ENCODE measurements at places on chromosomes 4 and X.

DNA sequence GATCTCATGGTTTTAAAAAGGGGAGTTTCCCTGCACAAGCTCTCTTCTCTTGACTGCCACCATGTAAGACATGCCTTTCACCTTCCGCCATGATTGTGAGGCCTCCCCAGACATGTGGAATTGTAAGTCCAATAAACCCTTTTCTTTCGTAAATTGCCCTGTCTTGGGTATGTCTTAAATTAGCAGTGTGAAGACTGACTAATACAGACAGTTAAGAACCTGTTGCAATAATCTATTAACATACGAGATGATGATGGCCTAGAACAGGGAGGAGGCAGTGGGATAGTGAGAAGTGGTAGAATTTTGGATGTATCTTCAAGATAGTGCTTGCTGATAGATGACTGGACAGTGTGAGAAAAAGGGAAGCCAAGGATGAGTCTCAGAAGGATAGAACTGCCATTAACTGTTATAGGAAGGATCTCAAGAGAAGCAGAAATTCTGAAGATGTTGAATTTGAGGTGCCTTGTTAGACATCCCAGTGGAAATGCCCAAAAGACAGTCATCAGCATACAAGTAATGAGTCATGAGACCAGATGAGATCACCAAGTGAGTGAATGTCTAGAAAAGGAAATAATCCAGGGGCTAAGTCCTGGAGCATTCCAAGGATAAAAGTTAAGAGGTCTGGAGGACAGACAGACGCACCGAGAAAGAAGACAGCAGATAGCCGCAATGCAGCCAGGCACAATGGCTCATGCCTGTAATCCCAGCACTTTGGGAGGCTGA lies 38.8 kb upstream of the UGDH start:
- DNase-seq, result no peak

GRCh38 chr4:123673971-123674370 lies 277.4 kb downstream of the SPRY1 start:
- no peak for DNase-seq

DNA sequence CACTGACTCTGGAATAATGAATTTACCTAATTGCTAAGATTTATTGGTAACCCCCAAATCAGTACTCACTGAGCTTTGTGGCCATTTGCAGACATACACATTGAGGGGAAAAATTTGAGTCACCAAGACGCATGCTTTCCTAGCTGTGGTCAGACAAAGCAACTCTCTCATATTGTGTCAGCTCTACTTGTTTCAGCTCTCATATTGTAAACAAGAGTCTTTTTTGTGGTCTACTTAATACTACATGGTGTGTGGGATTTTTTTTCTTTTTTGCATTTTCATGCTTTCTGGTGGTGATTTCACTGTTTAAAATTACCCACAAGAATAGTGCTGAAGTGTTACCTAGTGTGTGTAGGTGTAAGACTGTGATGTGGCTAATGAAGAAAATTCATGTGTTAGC lies 428.2 kb upstream of the GALNT7 start:
- DNase-seq, result no peak

- DNase-seq, result no peak
These were observed 354.4 kb upstream of the CLNK start for GRCh38 chr4:11038926-11039325.

DNA sequence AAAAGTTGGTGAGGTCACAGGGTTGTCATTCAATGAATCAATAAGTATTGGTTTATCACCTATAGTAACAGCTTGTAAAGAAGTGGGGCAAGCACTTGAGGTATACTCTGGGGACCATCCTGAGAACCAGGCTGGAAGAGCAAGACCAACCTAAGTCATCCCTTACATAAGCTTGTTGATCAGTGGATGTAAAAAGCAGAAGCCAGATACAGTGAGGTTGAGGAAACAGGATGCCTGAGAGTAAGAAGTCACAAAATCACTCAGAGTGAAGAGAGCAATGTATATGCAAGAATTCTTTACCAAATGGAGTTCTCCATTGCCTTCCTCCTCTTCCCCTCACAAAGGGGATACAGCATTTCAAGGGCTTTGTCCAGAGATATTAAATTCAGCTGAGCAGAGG lies 76.3 kb upstream of the PACRGL start:
- DNase-seq, result no peak

DNA sequence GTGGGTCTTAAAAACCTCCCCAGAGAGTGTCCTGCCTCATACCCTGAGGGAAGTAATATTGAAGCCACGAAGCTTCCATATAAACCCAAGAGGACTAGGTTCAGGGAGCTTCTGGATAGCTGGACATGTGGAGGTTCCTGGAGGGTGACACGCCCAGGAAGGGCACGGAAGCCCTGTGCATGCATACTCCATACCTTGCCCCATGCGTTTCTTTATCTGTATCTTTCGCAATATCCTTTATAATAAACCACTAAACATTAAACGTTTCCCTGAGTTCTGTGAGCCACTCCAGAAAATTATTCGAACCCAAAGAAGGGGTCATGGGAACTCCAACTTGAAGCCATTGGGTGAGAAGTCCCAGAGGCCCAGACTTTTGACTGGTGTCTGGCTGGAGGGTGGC lies 45.7 kb upstream of the HPF1 start:
- no peak for DNase-seq

DNA sequence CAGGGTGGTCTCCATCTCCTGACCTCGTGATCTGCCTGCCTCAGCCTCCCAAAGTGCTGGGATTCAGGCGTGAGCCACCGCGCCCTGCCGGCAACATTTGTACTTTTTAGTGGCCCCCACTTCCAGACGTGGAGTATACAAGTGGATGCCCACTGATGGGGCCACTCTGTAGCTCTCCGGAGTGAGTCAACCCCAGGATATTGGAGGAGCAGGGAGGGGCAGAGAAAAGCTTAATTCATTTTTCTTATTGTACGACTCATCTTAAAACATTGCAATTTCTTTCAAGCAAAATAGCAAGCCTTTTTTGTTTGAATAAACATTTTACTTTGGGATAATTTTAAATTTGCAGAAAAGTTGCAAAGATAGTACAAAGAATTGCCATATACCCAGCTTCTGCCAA lies 34.6 kb downstream of the FAM9C start:
- no peak for DNase-seq

DNA sequence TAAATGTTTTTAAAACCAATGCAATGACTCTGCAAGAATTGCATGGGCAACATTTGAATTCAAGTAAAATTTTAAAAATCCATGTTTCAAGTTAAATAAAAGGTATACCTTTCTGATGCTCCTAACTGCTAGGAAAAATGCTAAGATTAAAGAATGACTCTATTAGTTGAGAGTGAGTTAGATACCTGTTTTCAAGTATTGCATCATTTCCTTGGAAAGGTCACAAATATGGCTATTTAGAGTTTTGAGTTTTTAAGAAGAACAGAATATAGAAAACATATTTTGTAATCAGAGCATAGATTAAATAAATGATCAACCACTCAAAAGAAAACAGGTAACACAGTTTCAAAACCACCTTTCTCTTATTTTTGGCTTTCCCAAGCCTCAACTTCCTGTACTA lies 18.3 kb upstream of the NPY2R start:
- no peak for DNase-seq

DNA sequence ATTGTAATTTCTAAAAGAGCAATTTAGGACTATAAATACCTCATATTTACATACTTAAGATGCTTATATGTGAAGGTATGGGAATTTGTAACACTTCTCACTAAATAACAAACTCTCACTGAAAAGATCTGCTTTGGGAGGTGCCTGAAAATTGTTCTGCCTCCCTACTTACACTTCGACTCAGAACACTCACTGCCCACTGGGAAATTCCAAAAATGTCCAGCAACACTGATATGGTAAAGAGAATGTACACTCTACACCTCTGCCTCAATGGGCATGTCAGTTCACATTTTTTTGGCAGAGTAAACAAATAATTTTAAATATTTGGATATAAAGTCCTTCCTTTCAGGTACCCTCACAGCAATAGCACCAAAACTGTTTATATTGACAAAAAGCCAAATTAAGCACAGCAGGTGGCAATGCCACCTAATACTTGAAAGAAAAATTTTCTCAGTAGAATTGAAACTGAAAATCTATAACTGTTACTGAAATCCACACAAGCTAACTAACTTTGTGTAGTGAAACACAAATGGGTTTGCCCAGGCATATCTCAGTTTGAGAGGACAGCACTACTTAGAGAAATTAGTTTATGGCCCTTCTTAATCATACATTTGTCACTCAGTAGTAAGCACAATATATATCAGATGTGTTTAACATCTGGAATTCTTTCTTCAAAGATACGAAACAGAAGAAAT lies 67.1 kb downstream of the PRDM5 start:
- DNase-seq, result no peak

DNA sequence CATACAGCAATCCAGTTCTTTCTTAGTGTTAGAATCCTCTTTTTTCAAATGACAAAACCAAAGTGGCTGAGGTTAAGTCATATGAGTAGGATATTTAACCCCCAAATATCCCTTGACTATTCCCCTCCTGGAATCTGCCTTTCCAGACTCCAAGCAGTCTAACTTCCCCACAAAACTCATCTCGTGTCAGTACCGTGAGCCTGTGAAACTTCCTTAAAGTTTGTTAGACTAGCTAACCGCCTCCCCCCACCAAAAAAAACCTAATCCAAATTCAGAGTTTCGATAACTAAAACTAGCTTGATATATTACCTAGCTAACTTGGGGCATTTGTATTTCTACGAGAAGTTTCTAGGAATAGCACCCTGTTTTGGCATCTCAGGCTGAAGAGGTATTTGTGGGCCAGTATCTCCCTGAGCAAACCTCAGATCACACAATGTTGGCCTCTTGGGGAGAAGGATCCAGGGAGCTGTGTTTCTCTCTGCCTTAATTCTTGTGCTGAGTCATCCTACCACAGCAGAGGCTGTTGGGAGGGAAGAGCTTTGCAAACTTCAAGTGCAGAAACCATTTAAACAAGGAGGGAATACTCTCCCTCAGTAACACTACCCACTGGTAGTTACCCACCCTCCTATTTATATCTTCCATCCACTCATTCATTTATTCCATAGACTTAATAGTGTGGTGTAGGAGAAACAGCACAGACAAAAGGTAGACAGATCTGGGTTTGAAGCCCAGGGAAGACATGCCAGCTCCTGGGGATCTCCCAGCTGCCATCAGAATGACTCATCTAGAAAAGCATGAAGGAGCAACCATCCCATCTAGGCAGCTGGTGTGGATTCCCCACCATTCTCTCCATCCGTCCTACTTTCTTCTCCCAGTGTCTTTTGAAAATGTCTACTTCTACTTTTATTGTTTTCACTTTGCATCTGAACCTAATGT lies 39.3 kb upstream of the TXK start:
- peak; percentile 80 for DNase-seq

GRCh38 chr4:10738826-10739489 lies 54.4 kb upstream of the CLNK start:
- DNase-seq, result no peak

- no peak for DNase-seq
These were observed 66.3 kb downstream of the N4BP2 start for GRCh38 chr4:40122941-40123340.

- DNase-seq, result no peak
These were observed 90.8 kb upstream of the PPP2R3B start for GRCh38 chrX:477441-478012.

DNA sequence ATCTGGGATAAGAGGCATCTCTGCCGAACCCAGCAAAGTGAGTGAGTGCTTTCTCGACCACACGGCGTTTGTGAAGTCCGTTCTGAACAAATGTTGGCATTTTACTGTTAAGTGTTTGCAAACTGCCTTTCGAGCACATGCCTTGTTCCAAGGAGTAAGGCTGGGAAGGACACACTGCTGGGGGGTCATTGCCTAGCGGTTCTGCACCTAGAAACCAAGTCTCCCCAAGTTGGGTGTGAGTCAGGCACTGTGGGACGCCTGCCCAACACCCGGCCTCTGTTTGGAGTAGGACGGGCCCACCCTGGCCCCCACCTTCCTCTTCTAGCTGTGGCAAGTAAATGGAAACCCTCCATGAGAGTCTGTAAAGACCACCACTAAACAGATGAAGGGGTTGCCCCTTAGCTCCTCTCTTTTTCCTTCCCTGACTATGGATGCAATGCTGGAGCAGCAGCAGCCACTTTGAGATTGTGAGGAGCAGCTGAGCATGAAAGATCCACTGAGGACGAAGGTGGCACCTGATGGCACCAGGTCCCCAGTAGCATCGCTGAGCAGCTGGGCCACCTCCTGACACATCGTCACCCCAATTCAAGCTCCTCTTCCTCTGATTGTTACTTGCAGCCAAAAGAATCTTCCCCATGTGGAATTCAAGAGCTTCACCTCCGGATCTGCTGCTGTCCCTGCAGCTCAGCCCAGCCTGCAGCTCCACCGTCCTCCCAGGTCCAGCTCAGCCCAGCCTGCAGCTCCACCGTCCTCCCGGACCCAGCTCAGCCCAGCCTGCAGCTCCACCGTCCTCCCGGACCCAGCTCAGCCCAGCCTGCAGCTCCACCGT lies 6.3 kb downstream of the CPLX1 start:
- no peak for DNase-seq

GRCh38 chr4:27702730-27703431 lies 842.2 kb downstream of the STIM2 start:
- no peak for DNase-seq

DNA sequence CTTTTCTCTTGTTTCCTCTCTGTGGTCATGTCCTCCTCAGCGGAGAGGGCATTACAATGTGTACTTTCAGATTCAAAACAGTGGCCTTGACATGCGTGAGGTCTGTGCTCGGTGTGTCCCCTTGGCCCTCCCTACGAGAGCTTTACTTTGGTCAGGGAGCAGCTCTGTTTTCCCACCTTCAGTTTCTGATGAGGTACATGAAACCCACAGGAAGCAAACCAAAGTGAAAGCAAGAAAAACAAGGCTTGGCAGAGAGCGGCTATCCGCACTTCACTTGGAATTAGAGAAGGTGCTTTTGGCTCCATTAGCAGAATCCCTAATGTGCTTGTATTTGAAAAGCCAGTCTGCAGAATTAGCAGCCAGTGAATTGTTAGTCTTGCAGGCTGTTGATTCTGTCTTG lies 19.5 kb upstream of the BOD1L1 start:
- DNase-seq, result no peak

DNA sequence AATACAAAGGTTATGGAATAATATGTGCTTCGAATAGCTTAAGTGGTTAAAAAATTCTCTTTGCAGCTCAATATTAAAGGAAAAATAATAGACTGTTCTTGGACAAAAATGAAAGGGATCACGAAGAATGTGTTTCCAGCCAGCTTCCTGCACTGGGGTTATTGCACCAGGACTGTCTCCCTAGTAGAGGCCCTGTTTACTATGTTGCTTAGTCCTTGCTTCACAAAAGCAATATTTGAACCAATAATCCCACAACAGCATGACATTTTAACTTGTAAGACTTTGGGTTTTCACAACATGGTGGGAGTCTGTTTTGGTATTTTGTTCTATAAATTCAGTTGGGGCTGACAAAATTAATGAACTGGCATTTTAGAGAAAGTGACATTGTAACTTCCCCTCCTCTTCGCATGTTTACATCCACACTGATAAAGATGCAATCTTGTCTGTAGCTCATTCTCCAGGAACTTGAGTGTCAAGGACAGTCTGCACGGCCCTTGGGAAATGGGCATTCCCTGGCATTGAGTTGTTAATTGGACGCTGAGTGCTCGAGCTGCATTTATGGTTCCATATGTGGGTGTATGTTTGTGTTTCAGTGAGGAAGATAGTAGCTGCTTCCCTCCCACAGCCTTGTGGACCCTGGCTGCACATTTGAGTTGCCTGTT lies 39.0 kb downstream of the SHROOM2 start:
- no peak for DNase-seq

- no peak for DNase-seq
These were observed 37.0 kb upstream of the CT83 start for GRCh38 chrX:116499780-116500179.

GRCh38 chrX:13085526-13085925 lies 41.1 kb upstream of the FAM9C start:
- no peak for DNase-seq
